Hematopoietic multipotent progenitor cell (in vitro differentiated cells): ENCODE measurements at places on chromosomes 16 and 17.

GRCh38 chr16:87246269-87247065 is 70.7 kb downstream of the C16orf95 start:
- DNase-seq: no peak

DNA sequence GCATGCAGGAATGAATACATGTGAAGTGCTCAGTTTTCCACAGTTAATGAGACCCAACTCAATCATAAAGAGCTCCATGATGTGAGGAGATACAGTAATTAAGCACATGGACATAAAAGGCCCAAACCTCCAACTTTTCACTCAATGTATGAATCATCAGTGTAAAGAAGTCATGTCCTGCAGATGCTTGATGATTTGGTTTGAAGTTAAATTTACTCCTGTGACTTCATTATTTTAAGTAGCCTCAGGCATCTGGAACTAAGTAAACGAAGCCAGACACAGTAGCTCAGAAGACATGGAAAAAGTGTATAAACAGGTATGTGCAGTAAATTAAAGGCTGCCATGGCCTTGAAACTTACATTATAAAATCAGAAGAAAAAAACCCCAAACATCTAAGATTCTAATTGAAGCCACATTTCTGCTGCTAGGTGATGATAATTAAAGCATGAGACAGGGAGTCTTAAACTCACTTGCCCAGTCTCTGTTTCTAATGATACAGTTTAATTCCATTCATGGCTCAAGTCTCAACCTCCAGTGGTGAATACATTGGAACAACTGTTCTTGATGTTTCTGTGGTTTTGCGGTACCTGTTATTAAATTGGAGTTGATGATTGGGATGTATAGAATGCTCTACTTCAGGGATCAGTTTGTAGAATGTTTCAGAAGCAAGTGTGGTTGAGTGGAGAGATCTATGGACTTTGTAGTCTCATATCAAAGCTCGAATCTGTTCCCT is 28.9 kb upstream of the CCL2 start:
- DNase-seq: no peak

GRCh38 chr16:67150833-67151396 is at the start of gene B3GNT9:
Gene B3GNT9, minus strand, starts transcription at chr16:67150998. Its CDS starts 513 bp downstream, at chr16:67150485.
- DNase-seq: no peak

DNA sequence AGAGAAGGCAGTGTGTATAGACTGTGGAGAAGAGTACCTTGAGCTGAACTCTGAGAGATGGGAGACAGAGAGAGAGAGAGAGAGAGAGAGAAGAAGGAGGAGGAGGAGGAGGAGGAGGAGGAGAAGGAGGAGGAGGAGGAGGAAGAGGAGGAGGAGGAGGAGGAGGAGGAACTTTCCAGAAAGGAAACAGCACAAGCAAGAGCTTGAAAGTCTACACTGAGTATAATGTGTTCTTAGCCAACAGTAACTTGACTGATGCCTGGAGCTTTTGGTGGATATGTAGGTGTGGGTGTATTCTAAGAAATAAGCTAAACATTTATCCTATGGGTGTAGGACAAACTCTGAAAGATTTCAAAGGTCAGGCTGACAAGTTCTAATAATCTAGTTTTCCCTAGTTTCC is 116.4 kb downstream of the SNX11 start:
- no peak for DNase-seq

DNA sequence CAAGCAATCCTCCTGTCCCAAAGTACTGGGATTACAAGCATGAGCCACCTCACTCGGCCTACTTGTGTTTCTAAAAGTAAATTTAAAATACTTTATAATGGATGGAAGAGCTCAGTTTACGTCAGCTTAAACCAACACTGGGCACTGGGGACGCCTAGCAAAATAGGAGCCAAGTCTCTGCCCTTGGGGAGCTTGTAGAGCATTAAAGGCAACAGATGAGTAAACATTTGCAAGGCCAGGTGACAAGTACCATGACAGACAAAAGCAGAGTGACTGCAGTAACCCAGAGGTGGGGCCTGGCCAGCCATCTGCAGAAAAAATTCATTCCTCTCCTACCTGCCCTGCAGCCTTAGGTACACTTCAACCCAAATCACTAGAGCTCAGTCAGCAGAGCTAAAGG is 12.1 kb upstream of the NLK start:
- DNase-seq: no peak

- no peak for DNase-seq
Observed at GRCh38 chr16:70720425-70721201, 34.8 kb upstream of the MTSS2 start.

DNA sequence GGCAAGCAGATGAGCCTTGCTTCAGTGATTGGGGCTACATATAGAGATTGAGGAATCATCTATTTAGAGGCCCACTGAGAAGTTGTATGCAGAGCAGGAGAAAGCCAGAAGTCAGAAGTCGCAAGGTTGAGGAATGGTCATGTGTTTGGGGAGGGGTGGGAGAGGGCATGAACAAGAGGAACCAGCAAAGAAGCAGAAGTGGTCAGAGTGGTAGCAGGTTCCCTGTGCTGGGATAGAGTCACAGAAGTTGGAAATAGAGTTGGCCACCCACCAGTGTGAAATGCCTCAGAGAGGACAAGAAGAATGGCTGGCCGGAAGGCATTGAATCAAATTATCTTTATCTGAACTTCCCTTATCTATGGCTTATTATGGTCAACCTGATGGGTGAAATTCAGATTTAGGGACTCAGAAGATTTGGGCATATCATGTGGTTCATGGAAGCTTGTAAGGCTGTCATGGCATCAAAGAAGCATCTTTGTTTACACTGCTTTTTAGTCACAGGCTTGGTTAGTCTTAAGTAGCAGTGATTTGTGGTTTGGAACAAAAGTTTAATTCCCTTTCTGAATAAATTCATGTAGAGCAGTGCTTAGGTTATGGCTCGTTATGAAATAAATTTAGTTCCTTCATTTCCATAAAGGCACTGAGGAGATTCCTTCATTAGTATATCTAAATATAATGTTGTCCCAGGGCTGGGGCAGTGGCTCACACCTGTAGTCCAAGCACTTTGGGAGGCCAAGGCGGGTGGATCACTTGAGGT is 19.7 kb downstream of the MAP3K3 start:
- DNase-seq: peak; percentile 56
